T-helper 1 cell (primary cell): ENCODE measurements at places on chromosomes 2 and 18.

GRCh38 chr2:157307021-157307420 lies 18.6 kb downstream of the ERMN start:
- no peak for DNase-seq

DNA sequence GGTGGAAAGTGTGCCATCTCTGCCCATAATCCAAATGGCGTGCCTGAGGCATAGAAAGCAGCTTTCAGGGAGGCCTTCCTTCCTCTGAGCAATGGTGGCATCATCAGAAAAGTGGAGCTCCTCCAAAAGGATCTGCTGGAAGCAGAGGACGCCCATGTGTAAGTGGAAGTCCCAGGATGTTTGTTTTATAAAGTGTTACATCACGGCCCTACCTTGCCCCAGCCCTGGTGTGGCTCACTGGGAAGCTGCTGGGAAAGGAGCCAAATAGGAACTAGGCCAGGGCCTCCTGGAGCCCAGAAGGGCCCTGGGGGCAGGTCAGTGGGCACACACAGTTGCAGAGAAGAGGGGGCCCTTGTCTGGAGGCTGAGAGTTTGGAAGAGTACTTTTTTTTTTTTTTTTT lies 4.2 kb upstream of the ODC1 start:
- no peak for DNase-seq

- DNase-seq: no peak
These were observed 18.8 kb downstream of the TGOLN2 start for GRCh38 chr2:85308896-85309555.

DNA sequence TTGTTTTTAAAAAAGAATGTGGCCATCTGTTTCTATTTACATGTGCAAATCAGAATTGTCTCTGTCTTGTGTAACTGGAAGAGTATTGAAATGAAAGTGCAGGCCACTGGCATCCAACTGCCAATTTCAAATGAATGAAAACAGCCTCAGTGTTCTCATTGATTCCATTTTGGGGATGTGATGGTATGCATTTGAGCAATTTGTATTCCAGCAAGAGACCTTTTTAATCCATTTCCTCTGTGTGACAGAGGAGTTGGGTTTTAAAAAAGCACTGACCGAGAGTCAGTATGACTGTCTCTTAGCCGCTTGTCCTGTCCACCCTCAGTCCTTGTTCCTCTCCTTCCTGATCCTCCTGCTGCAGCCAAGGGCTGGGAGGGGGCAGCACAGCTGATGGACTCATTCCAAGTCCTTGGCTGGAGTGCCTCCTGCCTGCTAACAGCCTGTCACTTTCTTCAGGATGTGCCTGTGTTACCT lies 50.0 kb downstream of the ASAP2 start:
- DNase-seq: no peak

DNA sequence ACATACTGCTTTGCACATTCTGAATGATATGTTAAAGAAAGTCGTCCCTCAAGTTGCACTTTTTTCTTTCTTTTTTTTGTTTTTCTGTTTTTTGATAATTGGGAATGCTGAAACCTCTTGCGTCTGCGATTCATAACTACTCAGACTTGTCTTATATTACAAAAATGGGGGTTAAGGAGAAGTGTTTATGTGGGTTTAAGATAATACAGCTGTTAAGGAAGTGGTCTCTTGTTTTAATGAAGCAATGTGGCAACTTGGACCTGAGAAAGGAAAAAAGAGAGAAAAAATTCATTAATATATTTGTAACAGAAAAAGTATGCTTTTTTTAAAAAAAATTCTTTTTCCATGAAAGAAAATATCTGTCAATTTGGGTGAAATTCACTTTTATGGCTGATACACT lies 268.5 kb upstream of the CCDC68 start:
- DNase-seq: no peak

DNA sequence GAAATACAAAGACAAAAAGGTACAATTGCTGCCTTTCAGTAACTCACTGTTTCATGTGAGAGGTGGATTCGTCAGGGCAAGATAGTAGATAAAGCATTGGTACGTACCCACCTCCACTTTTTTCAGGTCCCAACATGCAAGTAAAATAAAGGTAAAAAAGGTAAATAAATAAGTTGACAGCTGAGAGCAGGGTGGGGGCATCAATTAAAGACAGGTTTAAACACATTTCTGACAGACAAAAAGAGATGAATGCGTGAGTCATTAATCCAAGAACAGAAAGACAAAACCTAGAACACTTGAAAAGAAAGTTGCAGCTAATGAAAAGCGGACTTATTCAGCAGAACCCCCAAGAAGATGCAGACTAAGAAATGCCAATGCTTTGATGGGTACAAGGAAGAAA lies 979.6 kb upstream of the CDH2 start:
- DNase-seq: no peak

DNA sequence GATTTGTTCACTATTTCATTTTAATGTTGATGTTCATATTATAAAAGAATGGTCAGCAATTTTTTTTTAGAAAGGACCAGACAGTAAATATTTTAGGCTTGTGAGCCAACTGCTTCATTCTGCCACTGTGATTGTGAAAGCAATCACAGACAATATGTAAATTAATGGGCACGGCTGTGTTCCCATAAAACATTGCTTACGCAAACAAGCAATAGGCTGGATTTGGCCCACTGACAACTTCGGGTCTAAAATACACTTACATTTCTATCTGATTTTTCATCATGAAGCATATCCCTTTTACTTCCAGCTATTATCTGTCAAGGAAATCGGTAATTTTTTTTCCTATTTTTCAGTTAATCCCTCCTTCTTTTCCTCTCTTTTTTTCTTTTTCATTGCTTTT lies 182.2 kb upstream of the CDH2 start:
- DNase-seq: no peak

GRCh38 chr2:240919161-240919781 lies 13.1 kb downstream of the CROCC2 start:
- DNase-seq: no peak

- DNase-seq: no peak
These were observed 325.5 kb downstream of the IRS1 start for GRCh38 chr2:226474131-226474530.

DNA sequence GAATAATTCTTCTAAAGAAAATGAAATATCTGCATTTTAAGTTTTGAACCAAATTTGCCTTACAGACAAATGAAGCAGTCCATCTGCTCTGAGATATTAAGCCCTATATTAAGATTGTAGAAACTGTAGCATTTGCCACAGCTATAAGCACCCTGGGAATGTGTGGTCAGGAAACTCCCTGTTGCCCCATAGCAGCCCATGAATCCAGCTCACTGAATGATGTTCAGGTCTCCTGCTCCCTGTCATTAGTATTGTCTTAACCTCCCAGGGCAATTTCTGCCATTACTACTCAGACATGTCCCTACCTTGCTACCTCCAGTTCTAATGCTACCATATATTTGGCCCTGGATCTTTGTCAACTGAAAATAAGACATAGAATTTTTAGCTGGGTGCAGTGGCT lies 41.1 kb downstream of the CDK15 start:
- DNase-seq: no peak

GRCh38 chr18:5463390-5463789 lies 80.4 kb downstream of the EPB41L3 start:
- no peak for DNase-seq

GRCh38 chr2:52498077-52498750 lies 1269.4 kb upstream of the CHAC2 start:
- no peak for DNase-seq

DNA sequence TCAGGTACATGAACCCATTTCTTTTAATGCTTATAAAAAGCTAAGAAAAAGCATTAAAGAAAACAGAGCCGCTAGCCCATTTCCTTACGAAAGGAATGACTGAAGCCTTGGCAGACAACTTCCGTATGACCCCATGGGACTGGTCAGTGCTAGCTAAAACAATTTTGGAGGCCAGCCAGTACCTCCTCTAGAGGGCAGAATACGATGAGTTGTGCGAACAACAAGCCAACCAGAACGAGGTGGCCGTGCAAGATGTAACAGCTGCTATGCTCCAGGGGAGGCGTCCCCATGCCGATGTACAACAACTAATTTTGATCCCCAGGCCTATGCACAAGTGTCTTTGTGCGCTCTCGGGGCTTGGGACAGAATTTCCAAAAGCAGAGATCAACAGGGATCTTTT lies 16.7 kb downstream of the MAP3K2 start:
- DNase-seq: no peak

GRCh38 chr2:163574309-163574708 lies 161.5 kb downstream of the FIGN start:
- no peak for DNase-seq

DNA sequence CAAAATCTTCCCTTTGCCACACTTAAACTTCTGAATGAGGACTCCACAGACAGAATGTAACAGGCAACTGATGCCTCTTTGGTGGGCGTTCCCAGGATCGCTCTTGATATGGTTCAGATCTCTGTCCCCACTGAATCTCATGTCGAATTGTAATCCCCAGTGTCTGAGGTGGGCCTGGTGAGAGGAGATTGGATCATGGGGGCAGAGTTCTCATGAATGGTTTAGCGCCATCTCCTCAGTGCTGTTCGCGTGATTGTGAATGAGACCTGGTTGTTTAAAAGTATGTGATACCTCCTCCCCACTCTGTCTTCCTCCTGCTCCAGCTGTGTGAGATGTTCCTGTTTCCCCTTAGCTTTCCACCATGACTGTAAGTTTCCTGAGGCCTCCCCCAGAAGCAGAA lies 111.1 kb upstream of the SLC66A3 start:
- no peak for DNase-seq
